ENCODE measurements at places on chromosomes 5 and 9.

DNA sequence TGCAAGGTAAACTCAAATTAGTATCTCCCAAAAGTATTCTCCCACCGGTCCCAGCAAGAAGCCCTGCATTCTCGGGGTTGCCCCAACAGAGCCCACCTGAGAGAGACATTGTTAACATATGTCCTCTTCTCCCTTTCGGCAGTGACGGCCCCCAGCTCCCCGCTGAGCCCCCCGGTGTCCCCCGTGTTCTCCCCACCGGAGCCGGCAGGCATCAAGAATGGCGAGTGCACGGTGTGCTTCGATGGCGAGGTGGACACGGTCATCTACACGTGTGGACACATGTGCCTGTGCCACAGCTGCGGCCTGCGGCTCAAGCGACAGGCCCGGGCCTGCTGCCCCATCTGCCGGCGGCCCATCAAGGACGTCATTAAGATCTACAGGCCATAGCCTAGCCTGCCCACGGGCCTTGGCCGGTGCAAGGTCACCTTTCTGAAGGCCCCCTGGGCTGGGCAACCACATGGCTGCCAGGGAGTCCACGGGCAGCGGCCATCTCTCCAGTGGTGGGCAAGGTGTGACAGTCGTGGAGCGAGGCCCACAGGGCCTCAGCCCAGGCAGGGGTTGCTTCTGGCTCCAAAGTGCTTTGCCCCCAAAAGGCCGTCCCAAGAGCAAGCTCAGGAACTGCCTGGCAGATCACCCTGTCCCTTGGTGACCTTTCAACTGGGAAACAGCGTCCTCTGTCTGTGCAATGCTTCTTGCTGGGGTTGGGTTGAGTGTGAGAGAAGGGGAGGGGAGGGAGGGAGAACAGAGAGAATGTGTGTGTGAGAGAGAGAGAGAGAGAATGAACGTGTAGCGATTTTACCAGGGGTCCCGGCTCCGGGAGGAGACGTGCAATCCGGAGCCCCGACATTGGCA, 45.7 kb downstream of the NEURL1B start:
- no peak for DNase-seq

DNA sequence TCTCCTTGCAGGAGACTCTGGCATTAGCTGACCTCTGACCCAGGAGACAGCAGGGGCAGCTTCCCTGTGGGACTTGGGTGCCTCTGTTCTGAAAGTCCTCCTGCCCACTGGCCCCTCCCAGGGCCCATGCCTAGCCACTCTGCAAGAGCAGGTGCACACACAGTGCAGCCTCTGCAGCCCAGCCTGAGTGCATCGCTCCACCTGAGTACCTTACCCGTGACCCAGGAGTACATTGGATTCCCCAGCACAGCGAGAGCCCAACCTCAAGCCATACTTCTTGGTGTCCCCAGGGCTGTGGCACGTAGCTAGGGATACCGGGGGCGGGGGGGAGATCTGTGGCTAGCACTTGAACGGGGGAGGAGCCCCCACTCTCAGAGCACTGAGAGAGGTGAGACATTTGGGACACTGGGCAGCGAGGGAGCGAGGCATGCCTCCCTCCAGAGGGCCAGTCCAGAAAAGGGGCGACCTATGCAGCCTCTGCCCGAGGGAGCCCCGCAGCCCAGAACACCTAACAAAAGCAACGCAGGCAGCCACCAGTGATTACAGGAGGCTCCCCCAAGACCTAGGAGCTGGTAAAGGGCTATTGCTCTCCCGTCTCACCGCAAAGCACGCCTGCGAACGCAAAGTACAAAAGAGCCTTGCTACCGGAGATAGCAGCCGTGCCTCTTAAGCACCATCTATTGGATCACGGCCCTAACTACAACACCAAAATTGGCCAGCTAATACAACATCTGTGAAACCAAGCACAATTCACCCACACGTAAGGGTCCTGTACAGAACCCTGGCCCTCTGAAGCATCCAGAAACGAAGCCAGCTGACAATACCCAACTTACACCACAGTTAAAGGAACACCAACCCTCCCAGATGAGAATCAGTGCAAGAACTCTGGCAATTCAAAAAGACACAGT, 826 bp upstream of the PRDM9 start:
- peak; percentile 81 for DNase-seq

- no peak for DNase-seq
Observed at GRCh38 chr9:80407220-80407619, 835.5 kb downstream of the TLE4 start.

- DNase-seq = no peak
Observed at GRCh38 chr9:82456642-82457041, 468.1 kb downstream of the SPATA31D1 start.

GRCh38 chr5:172098883-172099282, 89.1 kb downstream of the STK10 start:
- DNase-seq = no peak

- no peak for DNase-seq
Observed at GRCh38 chr5:35269006-35269405, 38.7 kb upstream of the PRLR start.

DNA sequence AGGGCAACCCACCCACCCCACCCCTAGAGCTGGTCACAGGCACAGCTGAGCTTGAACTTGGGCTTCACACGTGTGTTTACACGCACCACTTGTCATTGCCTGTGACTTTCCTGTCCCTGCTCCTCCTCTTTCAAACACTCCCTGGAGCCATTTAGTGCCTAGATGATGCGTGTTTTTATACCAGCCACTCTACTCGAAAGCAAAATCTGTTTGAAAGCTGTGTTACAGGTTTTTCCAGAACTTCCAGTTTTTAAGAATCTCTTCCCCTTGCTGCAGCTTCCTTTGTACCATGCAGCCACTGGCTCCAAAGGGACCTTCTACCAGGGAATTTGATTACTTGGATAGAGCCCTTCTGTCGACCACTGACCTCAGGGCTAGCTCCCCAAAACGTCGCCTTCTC, 78.8 kb upstream of the SPRY4 start:
- DNase-seq = no peak

GRCh38 chr5:157561110-157561509, 14.5 kb downstream of the ADAM19 start:
- no peak for DNase-seq

DNA sequence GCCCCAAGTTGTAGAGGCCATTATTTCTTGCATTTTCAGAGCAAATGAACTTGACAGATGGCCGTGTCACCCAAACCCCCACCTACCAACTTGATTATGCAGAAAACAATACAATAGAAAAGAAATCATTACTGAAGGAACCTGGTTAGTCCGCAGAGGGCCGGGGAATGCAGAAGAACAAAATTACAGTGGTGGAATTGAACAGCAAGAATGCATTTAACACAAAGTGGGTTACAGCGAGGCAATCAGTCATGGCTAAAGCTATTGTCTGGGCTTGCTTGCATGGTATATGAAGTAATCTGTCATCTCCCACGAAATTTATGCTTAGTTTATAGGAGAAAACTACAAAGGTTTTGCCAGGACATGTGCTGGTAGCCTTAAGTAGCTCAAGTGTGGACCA, 238.3 kb upstream of the IRX1 start:
- DNase-seq = no peak

DNA sequence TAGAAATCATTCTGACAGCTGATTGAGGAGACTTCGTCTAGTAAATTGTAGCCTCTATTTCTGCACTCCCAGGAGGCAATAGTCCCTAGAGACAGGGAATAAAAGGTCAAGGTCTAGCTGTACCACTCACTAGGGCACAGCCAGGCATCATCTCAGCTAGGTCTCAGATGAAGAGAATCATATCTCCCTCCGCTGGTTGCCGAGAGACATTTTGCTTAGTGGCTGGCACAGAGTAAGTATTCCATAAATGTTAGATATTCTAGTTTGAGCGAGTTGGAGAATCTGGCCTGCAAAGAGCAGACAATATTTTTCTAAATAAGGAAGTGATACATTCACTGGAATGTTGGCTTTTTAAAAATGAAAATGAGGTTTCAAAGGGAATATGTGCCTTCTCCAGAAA, 180.4 kb upstream of the ACTBL2 start:
- no peak for DNase-seq

DNA sequence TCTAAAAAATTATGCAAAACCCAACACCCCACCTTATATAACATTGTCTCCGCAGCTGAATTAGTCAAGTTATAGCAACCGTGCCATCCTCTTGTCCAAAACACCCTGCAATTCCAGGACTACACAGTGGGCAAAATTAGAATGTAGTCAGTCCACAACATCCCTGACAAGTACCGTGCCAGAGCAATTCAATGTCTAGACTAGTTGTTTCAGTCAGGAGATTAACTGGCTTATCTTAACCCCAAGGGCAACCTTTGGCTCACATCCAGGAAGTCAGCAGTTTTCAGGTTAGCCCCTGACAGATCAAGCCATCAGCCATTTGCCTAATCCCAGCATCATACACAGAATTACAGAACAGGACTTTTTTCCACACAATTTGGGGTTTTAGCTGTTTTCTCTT, 240.8 kb upstream of the TMEM161B start:
- DNase-seq = no peak

DNA sequence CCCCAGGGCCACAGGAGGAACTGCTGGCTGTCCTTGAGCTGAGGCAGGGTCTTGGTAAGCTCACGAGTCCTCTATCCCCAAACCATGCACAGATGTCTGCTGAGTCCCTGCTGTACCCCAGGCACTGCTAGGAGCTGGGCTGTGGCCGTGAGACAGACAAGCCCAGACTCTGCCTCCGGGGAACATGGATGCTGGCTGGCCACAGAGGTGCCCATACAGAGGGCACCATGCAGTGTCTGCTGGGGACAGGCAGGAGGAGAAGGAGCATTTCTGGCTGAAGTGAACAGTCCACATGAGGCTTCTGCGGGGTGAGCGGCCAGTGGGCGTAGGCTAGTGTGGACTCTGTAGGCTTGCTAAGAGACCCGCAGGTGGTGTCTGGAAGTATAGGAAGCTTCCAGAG, 4.8 kb upstream of the SEC16A start:
- no peak for DNase-seq

DNA sequence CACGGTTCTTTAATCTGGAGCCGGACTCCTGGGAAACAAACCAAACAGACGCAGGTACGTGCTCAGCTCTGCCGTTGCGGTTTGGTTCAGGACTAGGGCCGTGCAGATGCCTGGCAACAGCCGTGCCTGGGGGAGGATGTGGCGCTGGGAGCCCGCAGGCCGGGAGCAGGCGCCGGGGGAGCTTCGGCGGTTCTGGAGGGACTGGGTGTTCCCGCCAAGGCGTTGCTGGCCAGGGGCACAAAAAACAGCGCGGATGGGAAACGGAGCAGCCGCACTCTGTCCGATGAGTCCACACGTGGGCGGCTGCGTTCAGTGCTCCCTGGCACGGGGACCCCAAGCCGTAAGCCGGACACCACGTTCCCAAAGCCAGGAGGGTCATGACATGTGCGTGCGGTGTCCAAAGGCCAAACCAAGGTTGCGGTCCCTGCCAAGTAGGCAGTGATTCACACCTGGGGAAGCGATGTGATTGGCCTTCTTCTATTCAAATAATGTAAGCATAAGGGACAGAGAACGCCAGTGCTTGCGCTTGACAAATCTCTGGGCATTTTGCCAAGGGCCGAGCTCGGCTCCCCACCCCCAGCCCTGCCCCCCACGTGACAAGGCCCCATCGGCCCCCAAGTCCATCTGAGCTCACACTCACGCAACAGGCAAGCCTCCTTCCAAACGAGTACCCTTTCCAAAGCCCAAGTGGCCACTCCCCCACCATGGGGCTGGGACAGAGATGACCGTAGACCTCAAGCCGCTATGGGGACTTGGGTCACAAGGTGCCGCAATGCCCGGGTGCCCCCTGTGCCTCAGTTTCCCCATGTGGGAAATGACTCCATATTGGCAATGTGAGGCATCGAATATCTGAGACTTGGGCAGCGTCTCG, 49.7 kb upstream of the NKD2 start:
- peak; percentile 8 for DNase-seq

- no peak for DNase-seq
Observed at GRCh38 chr5:158979290-158979689, 120.4 kb downstream of the EBF1 start.

- DNase-seq = no peak
Observed at GRCh38 chr5:88269222-88269771, 652 bp upstream of the TMEM161B start.

DNA sequence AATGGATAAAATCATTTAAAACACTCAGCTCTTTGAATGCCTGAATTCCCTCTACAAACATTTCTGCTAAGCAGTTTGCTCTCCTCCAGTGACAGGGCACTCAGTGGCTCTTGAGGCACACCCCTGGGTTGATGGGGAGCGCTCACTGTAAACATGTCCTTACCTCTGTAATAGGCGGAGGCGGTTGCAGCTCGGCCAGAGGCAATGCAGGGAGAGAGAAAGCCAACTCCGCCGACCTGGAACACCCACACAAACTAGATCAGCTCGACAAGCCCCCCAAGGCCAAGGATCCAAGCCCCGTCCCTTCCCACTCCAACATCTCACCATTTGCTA, 329 bp downstream of the CDC23 start:
- DNase-seq = no peak

DNA sequence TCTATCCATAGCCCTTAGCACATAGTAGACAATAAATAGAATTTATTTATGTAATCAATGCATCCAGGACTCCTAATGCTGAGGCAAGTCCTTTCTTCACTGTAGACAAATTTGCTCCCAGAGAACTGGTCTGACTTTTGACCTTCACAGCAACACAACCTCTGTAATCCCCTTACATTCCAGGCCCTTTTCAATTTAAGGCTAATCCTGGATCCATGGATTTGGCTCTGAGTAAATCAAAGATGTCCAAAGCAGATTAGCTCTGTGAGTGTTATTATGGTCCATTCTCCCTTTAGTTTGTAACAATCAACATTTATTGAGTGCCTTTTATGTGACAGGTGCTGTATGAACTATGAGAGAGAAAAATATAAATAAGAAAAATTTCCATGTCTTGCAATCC, 27.4 kb upstream of the TMC1 start:
- no peak for DNase-seq

Measured in NCI-H1417 treated with DMSO at 0.1 percent for 48 hours (cell line).